ENCODE measurements at places on chromosomes 3 and 15.
A peak's percentile ranks its signal among the peaks of the same experiment; 100 is the strongest.

DNA sequence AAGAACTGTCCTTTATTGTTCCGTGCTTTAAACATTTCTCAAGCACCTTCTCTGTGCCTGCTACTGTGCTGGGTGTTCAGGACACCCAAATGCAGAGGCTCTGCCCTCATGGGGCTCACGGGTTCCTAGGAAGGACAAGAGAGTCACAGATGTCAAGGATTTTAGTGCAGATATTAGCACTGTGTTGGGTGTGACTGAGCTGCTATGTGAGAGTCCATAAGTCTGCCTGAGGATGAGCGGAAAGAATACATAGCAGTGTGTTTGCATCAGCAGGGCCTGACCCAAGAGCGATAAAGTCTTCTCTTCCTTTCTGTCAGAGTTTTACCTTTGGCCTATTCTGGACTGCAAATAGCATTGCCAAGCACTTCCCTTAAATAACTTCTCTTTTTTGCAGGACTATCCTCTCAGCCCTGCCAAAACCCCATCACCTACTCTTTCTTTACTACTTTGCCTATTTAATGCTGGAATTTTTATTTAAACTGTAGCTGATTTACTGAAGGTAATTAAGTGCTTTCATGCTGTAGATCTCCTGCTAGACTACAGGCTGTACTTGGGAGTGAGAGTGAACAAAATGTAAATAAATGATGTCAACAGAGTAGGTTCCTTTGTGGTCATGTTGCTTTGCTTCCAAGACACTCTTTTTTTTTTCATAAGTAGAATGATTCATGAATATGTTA, 459.4 kb upstream of the TPRG1 start:
- DNase-seq: no peak

- no peak for DNase-seq
Observed at GRCh38 chr15:47908950-47909670, 191.8 kb downstream of the SEMA6D start.

GRCh38 chr3:12734960-12735359, 24.1 kb downstream of the TMEM40 start:
- no peak for DNase-seq

- no peak for DNase-seq
Observed at GRCh38 chr3:110234831-110235230, 836.8 kb upstream of the NECTIN3 start.

DNA sequence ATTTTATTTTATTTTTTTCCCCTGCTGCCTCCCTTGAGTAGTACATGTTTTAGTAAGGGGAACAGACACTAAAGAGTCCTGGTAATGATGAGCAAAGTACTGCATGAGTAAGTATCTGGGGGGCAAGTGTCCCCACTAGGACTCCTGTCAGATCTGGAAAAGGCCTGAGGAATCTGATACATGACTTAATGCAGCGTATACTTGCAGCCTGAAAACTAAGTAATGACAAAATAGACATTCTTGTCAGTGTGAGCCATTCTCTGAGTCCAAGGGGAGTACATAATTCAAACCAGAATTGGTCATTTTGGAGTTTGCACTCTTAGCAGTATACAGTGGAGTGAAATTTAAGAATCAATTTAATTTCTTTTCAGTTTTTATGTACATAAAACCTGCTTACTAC, 27.5 kb downstream of the NXPE3 start:
- DNase-seq: no peak

- DNase-seq: no peak
Observed at GRCh38 chr3:25515171-25515570, 87.1 kb downstream of the RARB start.

- no peak for DNase-seq
Observed at GRCh38 chr15:98416222-98416855, 232.0 kb upstream of the IGF1R start.

- no peak for DNase-seq
Observed at GRCh38 chr3:15660055-15660935, 58.8 kb downstream of the BTD start.

DNA sequence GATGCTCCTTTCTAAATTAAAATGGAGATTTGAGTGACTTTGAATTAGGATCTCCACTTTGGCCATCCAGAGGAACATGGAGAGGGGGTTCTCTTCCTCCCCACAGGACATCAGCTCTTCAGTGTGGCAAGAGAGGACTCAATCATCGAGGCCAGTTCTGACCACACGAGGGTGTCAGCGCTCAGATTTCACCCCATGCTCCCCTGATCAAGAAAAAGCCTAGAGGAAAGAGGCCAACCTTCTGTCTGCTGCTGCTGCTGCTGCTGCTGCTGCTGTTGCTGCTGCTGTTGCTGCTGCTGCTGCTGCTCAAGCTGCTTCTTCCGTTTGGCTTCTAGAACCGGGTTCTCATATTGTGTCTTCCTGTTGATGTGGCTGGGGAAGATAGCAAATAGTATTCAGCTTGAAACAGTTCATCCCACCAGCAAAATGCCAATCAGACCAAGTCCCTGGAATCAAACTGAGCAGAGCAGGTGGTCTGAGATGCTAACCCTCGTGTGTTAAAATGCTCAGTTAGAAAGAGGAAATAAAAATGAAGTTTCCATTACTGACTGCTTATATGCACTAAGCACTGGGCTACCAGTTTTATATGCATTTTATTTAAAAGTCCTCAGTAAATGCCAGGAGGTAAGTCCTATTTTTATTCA, 599.0 kb downstream of the MAGI1 start:
- no peak for DNase-seq

- no peak for DNase-seq
Observed at GRCh38 chr3:134328846-134329245, 45.4 kb downstream of the AMOTL2 start.

DNA sequence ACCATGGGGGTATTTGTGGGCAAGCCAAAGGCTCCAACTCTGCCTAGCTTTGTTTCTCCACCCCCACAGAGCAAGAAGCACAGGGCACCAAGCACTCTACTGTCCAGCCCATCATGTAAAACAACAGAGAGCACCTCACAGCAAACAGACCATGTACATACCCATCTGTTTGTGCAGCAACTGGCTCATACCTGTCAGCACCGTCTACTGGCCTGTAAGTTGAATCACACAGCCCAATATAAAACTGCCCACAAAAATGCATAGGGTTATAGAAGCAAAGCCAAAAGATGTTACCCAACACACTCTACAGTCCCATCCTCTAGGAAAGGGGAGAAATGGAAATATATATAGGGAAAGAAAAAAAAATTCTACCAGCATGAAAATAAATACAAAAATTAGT, 139.7 kb upstream of the CPNE4 start:
- no peak for DNase-seq

- DNase-seq: no peak
Observed at GRCh38 chr3:30161375-30161774, 445.0 kb upstream of the TGFBR2 start.

- no peak for DNase-seq
Observed at GRCh38 chr3:155491696-155492095, 198.2 kb upstream of the STRIT1 start.

DNA sequence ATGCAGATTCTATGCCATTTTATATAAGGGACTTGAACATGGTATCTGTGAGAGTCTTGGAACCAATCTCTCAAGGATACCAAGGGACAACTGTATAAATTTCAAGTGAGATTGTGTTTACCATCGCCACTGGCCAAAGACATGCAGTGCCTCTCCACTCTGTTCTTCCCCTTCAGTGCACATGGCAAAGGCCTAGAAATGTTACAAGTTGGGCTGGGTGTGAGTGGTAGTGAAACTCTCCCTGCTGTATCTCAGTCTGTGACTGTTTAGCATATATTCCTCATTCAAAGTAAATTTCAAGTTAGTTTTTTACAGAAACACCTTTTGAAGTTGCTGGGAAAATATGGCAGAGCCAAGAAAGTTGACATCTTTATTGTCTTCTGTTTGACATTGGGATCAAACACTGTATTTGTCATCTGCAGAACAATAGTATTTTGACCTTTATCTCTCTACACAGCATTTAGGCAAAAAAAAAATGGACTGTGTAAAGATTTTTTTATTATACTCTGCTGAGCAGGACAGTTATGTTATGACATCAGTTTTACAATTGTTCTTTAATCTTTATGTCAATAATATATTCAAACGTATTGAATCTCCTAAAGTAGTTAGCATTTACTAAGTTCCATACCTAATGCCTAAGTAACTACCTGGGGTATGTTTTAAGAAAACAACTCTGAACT, 101.4 kb downstream of the CCNL1 start:
- DNase-seq: no peak

- DNase-seq: no peak
Observed at GRCh38 chr15:50911621-50912020, 3.1 kb downstream of the AP4E1 start.

- no peak for DNase-seq
Observed at GRCh38 chr15:39584266-39584659, 3.4 kb downstream of the THBS1 start.

DNA sequence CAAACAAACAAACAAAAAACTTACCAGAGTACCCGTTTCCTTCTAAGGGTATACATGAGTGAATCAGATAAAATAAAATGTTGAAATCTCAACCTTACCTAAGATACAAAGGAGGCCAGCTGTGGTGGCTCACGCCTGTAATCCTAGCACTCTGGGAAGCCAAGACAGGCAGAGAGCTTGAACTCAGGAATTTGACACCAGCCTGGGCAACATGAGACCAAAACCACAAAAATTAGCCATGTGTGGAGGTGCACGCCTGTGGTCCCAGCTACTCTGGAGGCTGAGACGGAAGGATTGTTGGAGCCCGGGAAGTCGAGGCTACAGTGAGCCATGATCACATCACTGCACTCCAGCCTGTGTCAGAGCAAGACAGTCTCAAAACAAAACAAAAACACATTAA, 11.0 kb upstream of the FAM219B start:
- DNase-seq: no peak

GRCh38 chr15:70111203-70112073, 13.7 kb upstream of the TLE3 start:
- peak; percentile 75 for DNase-seq

GRCh38 chr15:59501597-59501996, 63.6 kb downstream of the FAM81A start:
- no peak for DNase-seq

- no peak for DNase-seq
Observed at GRCh38 chr3:48407542-48408099, 22.3 kb downstream of the PLXNB1 start.

- DNase-seq: no peak
Observed at GRCh38 chr3:160567774-160568173, 2.4 kb upstream of the KPNA4 start.

GRCh38 chr3:137948400-137949072, 61.4 kb upstream of the CLDN18 start:
- no peak for DNase-seq

DNA sequence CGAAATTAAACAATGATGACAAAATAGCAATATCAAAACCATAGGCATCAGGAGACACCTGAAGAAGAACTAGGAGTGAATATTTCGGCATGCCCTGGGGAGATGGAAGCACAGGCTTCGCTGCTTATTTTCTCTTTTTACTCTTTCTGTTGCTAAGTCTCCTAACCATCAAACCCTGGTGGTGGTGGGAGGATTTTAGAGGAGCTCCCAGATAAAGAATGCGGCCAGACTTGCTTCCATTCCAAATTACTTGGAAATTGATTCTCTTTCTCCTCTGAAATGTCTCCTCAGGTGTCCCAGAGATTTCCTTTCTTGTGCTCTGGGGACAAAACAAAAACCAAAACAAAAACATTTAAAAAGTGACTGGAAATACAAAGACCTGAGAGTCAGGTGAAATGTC, 243.0 kb downstream of the KBTBD8 start:
- DNase-seq: no peak

DNA sequence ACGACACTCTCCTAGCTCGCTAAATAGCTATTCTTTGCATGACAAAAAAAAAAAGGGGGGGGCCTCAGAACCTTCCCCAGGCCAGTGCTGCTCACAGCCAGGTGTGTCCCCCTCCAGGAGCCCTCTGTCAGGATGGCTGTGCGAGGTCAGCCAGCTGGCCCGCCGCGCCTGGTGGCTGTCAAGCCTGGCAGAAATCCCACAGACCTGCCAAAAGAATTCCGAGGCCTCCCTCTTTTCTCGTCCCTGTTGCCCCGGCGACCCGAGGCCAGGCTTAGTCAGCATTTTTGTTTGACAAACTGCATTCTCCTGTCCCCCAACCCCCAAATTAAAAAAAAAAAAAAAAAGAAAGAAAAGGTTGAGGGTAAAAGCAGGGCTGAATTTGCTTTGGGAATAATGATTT, 61.9 kb downstream of the TM4SF4 start:
- no peak for DNase-seq

DNA sequence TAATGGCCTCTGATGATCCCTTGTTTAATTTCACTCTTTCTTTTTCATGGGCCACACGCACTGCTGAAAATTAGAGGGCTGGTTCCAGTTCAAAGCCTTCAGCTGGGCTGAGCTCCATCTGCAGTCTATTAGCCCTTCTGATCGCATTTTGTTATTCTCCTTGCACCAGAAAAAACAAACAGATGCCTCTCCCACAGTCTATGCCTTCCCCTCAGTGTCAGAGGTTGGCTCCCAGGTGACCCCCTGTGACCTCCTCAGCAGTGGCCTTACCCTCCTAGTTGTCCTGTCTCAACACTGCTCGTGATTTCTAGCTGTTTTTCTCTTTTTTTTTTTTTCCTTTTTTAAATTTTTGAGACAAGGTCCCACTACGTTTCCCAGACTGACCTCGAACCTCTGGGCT, 77.1 kb upstream of the PRTG start:
- DNase-seq: no peak

- DNase-seq: no peak
Observed at GRCh38 chr3:128878556-128879124, 780 bp upstream of the ACAD9 start.

- no peak for DNase-seq
Observed at GRCh38 chr3:151873398-151873797, at the start of gene SUCNR1. TSS of gene SUCNR1 (plus strand) at chr3:151873643. CDS start at chr3:151879893, 6,250 bp downstream.

DNA sequence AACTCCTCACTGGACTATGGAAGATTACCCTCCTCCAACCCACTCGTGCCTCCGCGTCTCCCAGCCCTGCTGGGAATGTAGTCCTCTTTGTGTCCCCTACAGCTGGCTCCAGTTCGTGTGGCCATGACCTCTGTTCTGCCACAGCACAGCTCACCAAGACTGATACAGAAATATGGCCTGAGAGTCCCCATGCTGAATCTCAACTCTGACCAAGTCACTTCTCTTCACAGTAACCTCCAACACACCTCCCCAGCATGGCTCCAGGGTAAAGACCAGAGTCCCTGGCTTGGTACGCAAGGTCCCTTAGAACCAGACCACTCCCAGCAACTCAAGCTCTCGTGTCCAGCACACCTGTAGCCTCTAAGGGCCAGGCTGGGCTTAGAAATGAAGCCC, 2.3 kb upstream of the COL7A1 start:
- no peak for DNase-seq

DNA sequence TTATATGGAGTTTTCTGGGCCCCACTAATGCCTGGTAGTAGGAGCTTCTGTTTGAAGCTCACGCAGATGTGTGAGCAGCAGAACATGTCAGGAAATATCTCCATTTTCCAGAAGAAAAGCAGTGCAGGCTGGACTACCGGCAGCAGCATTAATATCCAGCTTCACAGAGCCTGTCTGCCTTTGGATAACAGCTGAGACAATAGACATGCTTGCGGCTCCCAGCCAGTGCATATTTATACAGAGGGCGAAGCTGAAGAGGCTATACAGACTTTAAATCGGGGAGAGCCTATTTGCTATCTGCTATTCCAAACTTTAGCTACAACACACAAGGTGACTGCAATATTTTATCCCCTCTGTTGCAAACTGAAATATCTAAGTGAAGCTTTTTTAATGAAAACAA, 250.1 kb upstream of the WNT5A start:
- DNase-seq: no peak
